Effector CD4-positive, alpha-beta T cell (primary cell): ENCODE measurements at places on chromosomes 13 and 19.

DNA sequence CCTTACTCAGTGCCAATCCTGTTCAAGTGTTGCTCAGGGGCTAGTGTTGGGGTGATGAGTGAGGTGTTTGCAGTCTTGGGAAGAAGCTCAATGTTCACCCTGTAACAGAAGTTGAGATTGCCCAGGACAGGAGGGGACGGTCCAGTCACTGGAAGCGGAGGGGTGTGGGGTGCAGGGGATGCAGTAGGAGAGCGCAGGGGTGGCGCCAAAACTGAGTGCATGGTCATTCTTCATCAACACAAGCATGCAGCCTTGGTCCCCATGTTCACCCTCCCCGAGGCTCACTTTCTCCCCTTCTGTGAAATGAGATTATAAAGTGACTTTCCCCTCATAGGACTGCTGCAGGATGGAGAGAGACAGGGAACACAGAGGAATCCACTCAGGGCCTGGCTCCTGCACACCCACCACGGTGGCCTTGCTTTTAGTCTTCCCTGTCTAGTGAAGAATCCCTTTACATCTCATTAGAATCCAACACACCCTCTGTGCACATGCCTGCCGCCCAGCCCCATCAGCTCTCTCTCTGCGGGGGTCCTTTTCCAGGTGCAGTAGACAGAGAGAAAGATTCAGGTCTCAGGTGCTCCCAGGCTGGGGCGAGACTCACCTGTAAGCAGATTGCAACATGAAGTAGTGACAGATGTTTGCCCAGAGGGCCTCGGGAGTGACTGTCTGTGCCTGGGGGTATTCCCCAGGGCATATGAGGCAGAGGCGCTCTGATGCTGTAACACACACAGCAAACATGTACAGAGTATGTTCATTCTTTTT lies 93.2 kb downstream of the TSHZ3 start:
- no peak for DNase-seq

GRCh38 chr19:27828829-27829228 lies 1384.1 kb downstream of the UQCRFS1 start:
- DNase-seq = no peak

GRCh38 chr13:59721926-59722910 lies 441.5 kb downstream of the DIAPH3 start:
- DNase-seq = no peak

GRCh38 chr13:21225082-21225481 lies 48.6 kb downstream of the MRPL57 start:
- no peak for DNase-seq

DNA sequence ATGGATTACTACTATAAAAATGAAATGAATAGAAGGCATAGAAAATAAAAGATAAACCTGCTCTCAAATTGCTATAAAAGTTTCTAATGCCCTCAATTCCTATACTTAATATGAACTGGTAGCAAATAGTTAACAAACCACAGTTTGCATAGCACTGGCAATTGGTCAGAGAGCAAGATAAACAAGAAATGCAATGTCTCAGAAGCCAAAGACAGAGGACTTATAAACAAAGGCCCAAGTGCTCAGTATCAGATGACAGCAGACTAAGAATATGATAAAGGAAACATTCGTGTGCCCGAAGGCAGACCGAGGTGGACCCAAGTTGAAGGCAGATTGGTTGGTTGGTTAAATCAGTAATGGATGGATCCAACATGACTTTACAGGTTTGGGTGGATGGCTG lies 50.6 kb downstream of the IPO5 start:
- no peak for DNase-seq

GRCh38 chr19:18304208-18304457 lies 18.7 kb downstream of the LSM4 start:
- no peak for DNase-seq

GRCh38 chr13:94233401-94233800 lies 246.1 kb downstream of the DCT start:
- no peak for DNase-seq

GRCh38 chr13:98143157-98143553 lies 261 bp downstream of the FARP1 start:
- no peak for DNase-seq

- no peak for DNase-seq
These were observed 101.4 kb downstream of the RNF17 start for GRCh38 chr13:24865163-24865953.

DNA sequence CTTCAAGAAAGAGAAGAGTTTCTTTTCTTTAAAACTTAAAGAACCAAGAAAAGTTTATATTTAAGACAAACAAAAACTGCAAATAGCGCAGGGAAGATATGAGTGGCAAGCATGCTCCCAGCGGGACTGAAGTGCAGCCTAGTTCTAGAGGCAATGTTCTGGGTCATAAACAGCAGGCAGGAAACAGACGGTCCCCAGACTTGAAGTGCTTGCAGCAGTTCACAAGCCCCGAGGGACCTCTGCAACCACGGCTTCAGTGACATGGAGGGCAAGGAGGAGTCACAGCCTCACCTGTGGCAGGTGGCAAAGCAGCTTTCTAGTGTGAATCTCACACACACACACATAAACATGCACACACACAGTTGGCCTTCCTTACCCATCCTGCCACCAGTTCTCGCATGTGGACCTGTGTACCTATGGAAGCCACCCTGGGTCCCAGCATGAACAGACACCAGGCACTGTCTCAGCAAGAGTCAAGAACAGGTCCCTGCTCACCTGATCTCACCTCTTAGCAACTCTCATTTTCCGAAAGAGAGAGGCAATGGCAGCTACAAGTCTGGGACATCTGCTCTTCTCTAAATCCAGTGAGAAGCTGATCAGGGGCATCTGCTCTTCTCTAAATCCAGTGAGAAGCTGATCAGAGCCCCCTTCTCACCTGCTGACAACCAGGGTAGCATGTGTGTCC lies 162.0 kb downstream of the EFNB2 start:
- no peak for DNase-seq

DNA sequence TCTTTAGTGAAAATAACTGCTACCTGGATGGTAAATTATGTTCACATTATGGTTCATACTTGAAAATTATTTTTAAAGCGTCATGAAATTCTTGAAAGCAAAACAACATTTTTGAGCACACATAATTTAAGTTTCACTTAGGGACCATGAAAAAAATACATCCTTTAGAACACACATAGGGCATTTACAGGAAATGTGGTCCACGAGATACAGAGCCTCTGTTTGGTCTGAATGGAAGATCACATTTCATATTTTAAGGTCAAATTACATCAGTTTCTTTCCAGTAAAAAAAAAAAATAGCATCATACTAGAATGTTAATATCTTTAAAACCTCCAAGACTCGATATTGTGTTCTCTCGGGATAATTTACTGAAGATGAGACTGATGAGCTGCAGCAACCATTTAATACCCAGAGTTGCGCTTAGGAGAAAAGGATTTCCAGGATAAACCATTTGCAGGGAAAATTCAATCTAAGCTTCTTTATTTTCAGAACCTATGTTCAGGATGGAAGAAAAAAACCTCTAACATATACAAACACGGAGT lies 720.7 kb downstream of the DIAPH3 start:
- DNase-seq = no peak

DNA sequence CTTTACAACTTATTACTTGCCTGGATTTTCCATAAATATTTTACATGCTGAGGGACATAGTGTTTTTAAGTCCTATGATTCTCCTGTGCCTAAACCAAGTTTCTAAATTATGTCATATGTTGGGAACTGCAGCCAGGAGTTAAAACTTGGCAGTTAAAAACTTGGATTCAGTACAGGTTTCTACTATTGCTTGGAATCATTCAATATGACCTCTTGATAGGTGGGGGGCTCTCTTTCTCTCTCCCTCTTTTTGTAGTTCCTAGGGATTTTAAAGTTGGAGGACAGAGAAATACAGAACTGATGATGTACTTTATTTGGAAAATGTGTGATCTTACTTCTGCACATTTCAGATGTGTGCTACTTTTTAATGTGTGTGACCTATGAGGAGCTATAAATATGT lies 4.7 kb downstream of the CSNK1A1L start:
- no peak for DNase-seq

- DNase-seq = no peak
These were observed 45.3 kb downstream of the CDK8 start for GRCh38 chr13:26299168-26299750.

DNA sequence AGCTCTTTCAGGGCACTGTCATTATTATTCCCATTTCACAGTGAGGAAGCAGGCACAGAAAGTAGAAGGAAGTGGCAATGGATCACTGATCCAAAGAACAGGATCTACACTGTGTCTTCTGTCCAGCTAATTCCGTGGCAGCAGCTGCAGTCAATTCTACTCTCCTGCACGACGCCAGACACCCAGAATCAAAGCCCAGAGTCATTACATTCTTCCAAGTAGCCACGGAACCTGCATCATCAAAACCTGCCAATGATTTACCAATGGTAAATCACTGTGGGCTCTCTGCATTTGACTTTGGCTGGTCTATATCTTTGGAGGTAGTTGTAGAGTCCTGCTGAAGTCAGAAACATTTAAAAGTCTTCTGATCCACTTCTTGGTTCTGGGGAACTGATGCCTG lies 767.7 kb downstream of the LIG4 start:
- DNase-seq = no peak

- DNase-seq = no peak
These were observed 7.2 kb upstream of the SLC35E1 start for GRCh38 chr19:16579381-16579780.
